EL (cell line): ENCODE measurements at places on chromosomes 1 and 21.

- DNase-seq, result no peak
Observed at GRCh38 chr1:219160967-219161366, 12.7 kb upstream of the LYPLAL1 start.

- no peak for DNase-seq
Observed at GRCh38 chr21:42093186-42093585, 22.1 kb downstream of the UMODL1 start.

DNA sequence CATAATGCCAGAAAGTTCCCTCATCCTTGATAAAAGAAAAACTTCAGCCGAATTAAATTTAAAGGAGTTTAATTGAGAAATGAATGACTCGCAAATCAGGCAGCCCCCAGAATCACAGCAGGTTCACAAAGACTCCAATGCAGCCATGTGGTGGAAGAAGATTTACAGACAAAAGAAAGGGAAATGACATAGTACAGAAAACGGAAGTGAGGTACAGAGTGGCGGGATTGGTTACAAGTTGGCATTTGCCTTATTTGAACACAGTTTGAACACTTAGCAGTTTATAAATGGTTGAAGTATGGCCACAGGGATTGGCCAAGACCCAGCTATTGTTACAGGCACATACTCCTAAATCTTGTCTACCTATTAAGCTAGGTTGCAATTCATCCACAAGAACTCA is 46.6 kb downstream of the HIVEP3 start:
- no peak for DNase-seq

- DNase-seq, result peak; percentile 59
Observed at GRCh38 chr21:39444421-39445180, 977 bp downstream of the LCA5L start.

DNA sequence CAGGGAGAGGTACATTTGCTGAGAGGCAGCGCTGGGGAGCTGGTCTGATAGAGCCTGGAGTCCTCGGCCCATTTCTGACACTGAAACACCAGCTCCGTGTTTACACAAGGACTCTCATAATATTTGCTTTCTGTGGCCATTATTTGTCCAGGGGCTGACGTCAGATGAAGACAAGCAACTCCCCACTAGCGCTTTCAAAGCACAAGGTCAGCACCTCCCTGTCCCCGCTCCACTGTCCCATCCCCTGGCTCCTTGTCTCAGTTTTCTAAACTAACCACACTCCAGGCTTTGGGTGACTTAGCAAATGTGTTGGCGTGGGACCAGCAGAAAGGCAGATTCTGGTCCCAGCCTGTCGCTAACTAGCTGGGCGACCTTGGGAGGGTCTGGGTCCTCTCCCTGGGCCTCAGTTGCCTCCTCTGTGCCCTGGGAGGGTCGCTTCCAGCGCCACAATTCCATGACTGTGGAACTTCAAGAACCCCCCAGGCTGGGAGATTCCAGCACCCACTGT is 37.4 kb upstream of the ZBTB40 start:
- no peak for DNase-seq

DNA sequence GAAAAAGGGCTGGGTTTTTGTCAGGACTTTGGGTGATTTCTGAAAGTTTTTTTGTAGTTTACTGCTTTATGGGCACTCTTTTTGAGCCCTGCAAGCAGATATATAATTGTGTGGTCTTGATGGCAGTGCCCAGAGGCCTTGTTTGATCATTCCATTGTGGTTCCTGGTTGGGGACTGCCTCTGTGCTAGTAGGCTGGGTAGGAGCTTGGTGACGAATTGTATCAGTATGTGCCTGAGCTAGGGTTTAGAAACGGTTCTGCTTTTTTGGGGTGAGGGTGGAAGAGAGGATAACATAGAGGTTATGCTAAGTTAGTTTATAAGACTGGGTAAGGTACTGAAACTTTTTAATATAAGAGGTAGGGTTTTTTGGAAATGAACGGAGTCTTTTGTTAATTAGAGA is 139.7 kb upstream of the ETV3 start:
- DNase-seq, result no peak

GRCh38 chr21:35128536-35128935 is 79.4 kb upstream of the RUNX1 start:
- DNase-seq, result no peak

DNA sequence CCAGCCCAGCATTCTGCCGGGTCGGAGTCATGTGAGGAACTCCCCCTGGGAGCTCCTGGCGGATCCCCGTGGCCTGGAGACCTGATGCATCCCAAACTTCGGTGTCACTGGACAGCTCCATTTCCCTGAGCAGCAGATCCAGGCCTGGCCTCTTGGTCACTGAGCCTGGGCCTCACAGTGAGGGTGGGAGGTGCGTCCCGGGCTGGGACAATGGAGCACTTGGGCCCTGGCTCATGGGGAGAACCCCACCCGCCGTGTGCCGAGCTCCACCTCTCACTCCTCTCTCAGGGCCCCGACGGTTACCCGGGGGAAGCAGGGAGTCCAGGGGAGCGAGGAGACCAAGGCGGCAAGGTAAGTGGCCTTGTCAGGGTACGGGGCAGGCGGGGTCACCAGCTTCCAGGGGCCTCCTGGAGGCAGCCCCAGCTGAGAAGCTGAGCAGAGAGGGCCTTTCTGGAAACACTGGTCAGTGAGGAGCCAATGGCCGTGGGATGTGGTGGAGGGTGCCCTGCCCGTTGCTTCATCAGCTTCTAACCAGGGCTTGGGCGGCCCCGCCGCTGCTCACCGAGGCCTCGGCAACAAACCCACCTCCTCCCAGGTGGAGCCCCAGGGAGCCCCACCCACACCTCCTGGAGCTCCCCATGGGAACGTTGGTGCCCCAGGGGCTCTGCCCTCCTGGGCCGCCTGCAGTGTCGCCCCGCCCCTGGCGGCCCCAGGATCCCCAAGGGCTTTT is 19.8 kb downstream of the COL6A2 start:
- no peak for DNase-seq

DNA sequence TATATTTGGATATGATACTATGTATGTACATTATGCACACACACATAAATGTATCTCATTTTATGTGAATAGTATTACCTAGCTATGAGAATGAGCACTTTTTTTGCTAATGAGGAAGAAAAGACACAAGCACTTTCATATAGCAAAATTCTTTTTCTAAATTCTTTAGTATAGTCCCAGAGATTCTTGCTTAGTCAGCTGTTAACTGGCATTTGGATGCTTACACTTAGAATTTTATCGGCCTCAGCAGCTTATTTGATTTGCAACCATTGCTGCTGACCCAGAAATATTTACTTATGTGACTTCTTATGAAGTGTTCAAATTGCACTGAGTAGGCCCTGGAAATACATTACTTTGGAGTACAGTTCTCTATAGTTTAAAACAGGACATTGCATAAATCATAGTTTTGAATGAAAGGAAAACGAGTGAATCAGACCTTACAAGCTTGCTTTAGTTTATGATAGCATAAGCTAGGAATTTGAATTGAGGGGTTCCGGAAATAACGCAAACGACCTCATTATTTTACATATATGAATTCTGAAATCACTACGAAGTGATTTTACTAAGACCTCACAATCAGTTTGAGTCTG is 653.9 kb upstream of the NEGR1 start:
- peak; percentile 23 for DNase-seq

DNA sequence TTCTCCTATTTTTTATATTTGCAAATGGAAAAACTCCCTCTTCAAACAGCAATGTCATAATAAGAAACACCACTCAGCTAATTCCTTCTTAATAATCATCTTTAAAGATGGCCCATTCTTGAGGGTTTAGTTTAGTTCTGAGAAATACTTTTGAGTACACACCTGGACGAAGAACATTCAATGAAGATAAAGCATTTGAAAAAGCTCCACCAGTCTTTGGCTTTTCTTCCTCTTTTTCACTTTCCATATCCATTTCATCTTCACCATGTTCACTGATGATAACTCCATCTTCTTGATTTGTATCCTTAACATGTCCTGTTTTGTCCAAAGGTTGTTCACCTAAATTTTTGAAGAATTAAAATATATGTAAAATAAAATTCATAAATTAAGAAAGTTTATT is 7.4 kb downstream of the PAXBP1 start:
- DNase-seq, result no peak

GRCh38 chr1:160781914-160782689 is 13.9 kb upstream of the LY9 start:
- DNase-seq, result no peak

DNA sequence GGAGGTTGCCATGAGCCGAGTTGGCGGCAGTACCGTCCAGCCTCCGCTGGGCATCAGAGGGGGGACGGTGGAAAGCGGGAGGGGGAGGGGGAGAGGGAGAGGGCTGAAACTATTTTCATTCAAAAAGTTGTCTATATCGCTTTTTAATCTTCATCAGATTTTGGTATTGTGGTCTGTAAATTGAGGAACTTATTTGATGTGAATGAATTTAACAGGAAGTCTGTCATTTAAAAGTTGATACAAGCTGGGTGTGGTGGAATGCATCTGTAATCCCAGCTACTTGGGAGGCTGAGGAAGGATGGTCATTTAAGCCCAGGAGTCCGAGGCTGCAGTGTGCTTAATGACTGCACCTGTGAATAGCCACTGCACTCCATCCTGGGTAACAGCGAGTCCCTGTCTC is 3.0 kb upstream of the EPHX4 start:
- DNase-seq, result no peak

- DNase-seq, result no peak
Observed at GRCh38 chr1:41618066-41618825, 133.8 kb upstream of the EDN2 start.

DNA sequence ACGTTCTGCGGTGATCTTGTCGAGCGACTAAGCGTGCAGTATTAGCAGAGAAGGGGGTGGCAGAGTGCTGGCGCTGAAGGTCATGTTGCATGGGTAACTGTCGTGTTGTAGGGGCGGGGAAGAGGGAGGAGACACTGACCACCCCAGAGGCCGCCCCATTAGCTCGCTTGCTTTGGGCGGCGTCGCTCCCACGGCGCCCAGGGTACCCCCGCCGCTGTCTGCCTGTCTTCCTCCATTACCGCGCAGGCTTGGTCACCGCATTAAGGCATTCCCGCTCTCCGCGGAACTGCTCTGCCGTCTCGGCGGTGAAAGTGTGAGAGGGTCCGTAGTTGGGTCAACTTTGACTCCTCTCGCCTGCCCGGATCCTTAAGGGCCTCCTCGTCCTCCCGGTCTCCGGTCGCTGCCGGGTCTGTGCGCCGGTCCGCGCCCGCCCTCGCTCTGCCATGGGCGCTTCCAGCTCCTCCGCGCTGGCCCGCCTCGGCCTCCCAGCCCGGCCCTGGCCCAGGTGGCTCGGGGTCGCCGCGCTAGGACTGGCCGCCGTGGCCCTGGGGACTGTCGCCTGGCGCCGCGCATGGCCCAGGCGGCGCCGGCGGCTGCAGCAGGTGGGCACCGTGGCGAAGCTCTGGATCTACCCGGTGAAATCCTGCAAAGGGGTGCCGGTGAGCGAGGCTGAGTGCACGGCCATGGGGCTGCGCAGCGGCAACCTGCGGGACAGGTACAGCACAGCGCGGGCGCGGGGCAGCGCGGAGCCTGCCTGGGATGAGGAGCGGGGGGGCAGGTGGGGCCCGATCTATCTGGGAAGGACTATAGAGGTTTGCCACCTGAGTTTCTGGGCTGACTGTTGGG is at the start of gene MTARC2:
Gene MTARC2 (plus strand): TSS at position 234 of the 846 bp plus-strand sequence. CDS start 210 bp downstream, at position 444.
- peak; percentile 83 for DNase-seq

DNA sequence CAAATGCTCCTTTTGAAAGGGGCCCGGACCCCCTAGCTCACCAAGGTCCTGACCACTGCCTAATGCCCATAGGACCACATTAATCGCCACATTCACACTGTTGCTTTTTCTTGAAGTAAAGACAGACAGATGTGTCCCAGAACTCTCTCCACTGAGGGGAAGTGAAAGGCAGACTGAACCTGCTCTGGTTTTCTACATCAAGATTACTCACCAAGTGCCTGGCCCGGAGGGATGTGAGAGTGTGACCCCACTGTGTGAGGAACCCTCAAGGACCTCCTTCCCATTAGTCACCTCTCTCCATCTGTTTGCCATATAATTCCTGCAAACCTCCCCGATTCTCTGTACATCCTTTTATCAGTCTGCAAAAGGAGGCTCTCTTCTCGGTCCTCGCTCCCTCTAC is 381.5 kb downstream of the OMA1 start:
- no peak for DNase-seq

DNA sequence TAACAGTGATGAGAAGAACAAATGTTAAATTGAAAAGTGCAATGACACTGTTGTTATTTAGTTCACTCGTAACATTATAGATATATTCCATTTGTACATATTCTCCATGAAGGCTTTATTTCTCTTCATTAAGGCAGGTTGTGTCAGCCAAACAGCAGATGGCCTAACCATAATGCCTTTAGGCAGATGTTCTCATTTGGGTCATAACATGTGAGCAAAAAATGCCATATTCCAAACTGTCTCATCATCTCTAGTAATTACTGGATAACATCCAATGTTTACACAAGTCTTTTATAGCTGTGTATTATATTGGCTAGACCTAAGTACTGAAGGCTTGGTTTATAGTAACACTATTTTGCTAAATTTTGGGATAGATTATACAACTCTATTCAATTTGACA is 87.2 kb upstream of the CHODL start:
- no peak for DNase-seq

GRCh38 chr1:214979191-214979590 is 103.3 kb upstream of the KCNK2 start:
- DNase-seq, result no peak

- DNase-seq, result peak; percentile 72
Observed at GRCh38 chr1:63615768-63616420, 22.7 kb downstream of the PGM1 start.

- DNase-seq, result no peak
Observed at GRCh38 chr21:41973427-41973831, 19.6 kb upstream of the C2CD2 start.

- no peak for DNase-seq
Observed at GRCh38 chr1:211828584-211829342, 1.8 kb downstream of the LPGAT1 start.

GRCh38 chr1:59104191-59104760 is 192.6 kb upstream of the FGGY start:
- no peak for DNase-seq

- no peak for DNase-seq
Observed at GRCh38 chr1:14328685-14329084, 269.8 kb upstream of the KAZN start.

DNA sequence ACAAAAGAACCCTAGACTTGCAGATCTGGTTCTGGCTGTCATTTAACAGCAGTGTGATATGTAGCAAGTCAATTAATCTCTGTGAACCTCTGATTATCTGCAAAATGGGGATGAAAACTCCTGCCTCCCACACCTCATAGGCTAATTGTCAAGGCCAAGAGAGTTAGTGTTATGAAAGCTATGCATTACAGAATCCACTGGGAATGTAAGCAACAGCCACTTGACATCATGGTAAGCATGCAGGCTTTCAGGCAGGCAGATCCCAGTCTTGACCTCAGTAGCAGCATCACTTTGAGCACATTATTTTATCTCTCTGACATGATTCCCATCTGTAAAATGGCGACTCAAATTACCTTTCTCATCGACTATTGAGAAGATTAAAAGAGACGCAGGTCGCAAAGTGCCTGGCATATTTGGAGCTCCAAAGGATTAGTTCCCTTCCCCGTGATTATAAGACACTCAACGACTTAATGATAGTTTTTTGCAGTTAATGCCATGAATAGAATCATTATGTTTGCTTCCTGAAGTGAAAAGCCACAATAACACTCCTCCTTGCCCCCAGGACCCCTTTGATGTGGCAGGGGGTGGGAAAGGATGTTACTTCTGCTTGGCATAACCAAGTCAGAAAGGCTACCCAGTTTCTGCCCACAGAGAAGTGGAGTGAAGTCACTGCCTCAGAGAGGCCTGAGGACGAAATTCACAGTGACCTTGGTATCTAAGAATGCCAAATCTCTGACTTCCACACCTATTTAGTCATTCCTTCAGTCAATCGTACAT is 273.0 kb upstream of the NFIA start:
- DNase-seq, result peak; percentile 11

- DNase-seq, result no peak
Observed at GRCh38 chr1:113958691-113959090, 20.6 kb upstream of the OLFML3 start.

- no peak for DNase-seq
Observed at GRCh38 chr21:31136891-31137290, 98.6 kb upstream of the KRTAP19-8 start.
